ENCODE measurements at places on chromosomes 7 and 10. TPM values are rescaled to one million over a fixed set of nuclear protein-coding genes. Genes with fewer than 3 reads are reported as not detected.

The EVX1 gene
- 0.50 TPM for total RNA-seq

The DDC gene
- not detected for total RNA-seq

The SKIDA1 gene
- total RNA-seq: 2.0 TPM

The SPOCK2 gene
- 1.4 TPM for total RNA-seq

The KLF14 gene
- total RNA-seq: not detected

The SHTN1 gene
- total RNA-seq: 2.4 TPM

The PNLIPRP2 gene
- total RNA-seq: not detected

The ENTPD7 gene
- total RNA-seq: 6.6 TPM

The IL15RA gene
- 13.8 TPM for total RNA-seq

The TRPV5 gene
- not detected for total RNA-seq

The SUN3 gene
- not detected for total RNA-seq

The HKDC1 gene
- not detected for total RNA-seq

The PRSS1 gene
- not detected for total RNA-seq

The AMPH gene
- total RNA-seq: 6.3 TPM

The ALOX5 gene
- total RNA-seq: not detected

The PKD2L1 gene
- total RNA-seq: not detected

The WNT2 gene
- total RNA-seq: not detected

The SCART1 gene
- 2.2 TPM for total RNA-seq
